ENCODE measurements at places on chromosomes 6 and 20. TPM values are rescaled to one million over a fixed set of nuclear protein-coding genes. Genes with fewer than 3 reads are reported as not detected.

- no peak overlapping the region for H3K4me3 ChIP-seq
- H3K36me3 ChIP-seq: no peaks in the 10 kb centered on the region
- H3K4me1 ChIP-seq: peaks cover 11% of the 10 kb centered on the region
- H3K27me3 ChIP-seq: no peaks in the 10 kb centered on the region
- H3K27ac ChIP-seq: no peak overlapping the region
Observed at GRCh38 chr6:44010411-44011349, 116.6 kb downstream of the MRPL14 start.

- H3K27ac ChIP-seq: no peak overlapping the region
- no peak for DNase-seq
- H3K4me1 ChIP-seq: no peaks in the 10 kb centered on the region
Observed at GRCh38 chr6:136191606-136192312, 58.4 kb downstream of the MTFR2 start.

Gene CAP2
- total RNA-seq: 143 TPM

Gene OR2J3
- total RNA-seq: not detected

Gene PKIB
- total RNA-seq: not detected

Gene SLPI
- total RNA-seq: not detected

- no peak for DNase-seq
- H3K36me3 ChIP-seq: no peaks in the 10 kb centered on the region
- no peaks in the 10 kb centered on the region for H3K27me3 ChIP-seq
- H3K4me3 ChIP-seq: no peak overlapping the region
Observed at GRCh38 chr6:107660839-107661238, 163.3 kb downstream of the SCML4 start.

DNA sequence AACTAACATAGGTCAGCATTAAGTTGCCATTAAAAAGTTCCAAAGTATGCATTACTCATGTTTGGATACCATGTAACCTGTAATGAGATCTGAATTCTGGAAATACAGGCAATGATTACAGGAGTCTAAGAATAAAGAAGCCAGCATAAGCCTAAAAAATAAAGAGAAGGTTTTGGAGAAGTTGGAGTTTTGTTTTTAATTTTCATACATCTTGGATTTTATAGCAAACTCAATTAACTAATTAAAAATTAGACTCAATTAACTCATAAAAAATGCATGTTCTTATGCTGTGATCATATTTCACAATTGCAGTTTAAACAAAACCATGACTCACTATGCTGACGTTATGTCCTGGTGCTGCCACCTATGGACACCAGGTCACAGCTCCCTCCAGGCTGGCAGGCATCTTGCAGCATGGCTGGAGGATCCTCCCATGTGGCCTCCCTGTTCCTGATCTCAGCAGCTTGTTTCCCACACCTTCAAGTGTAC, 648.8 kb upstream of the AGPAT4 start:
- no peaks in the 10 kb centered on the region for H3K36me3 ChIP-seq
- DNase-seq: peak; percentile 15
- no peak overlapping the region for H3K27ac ChIP-seq
- H3K27me3 ChIP-seq: no peaks in the 10 kb centered on the region

Gene TOX2
- 3.0 TPM for total RNA-seq

GRCh38 chr6:46949632-46950280, 28.0 kb upstream of the ADGRF5 start:
- H3K4me3 ChIP-seq: no peak overlapping the region
- peak overlapping the region; percentile 85 for H3K27ac ChIP-seq
- no peaks in the 10 kb centered on the region for H3K36me3 ChIP-seq
- no peaks in the 10 kb centered on the region for H3K27me3 ChIP-seq

Gene PTPRT
- 0.16 TPM for total RNA-seq

Gene FLRT3
- 0.08 TPM for total RNA-seq

GRCh38 chr6:166109608-166110007, 58.0 kb downstream of the TBXT start:
- no peaks in the 10 kb centered on the region for H3K4me1 ChIP-seq
- no peak overlapping the region for H3K27ac ChIP-seq
- peaks cover 5% of the 10 kb centered on the region for H3K27me3 ChIP-seq
- no peak overlapping the region for H3K4me3 ChIP-seq

GRCh38 chr6:144909753-144910285, 624.7 kb downstream of the UTRN start:
- H3K27me3 ChIP-seq: no peaks in the 10 kb centered on the region
- H3K27ac ChIP-seq: no peak overlapping the region
- H3K36me3 ChIP-seq: no peaks in the 10 kb centered on the region
- no peaks in the 10 kb centered on the region for H3K4me1 ChIP-seq
- DNase-seq: no peak
- no peak overlapping the region for H3K4me3 ChIP-seq

Gene BNIP5
- not detected for total RNA-seq
